NCI-H2081 treated with DMSO at 0.1 percent for 48 hours (cell line): ENCODE measurements at places on chromosomes 4 and X.

DNA sequence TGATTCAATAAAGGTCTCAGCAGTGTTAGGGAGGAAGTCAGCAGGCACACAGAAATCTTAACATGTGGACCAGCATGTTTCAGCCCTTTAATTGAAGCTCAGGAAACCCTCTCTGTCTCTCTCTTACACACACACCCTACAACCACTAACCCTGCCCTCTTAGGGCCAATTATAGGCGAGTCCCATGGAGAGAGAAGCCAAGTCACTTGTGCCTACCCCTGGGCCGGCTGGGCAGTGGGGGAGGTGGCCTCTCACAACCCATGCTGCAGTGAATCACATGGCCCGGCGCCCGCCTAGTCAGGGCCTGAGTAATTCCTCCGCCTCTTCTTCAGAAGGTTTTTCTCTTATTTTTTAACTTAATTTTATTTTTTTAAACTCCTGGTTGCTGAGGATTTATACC is 3.7 kb downstream of the FGD1 start:
- no peak for DNase-seq

- DNase-seq: no peak
These were observed 10.0 kb upstream of the SPCS3 start for GRCh38 chr4:176309772-176310171.

- no peak for DNase-seq
These were observed 795.0 kb downstream of the CCSER1 start for GRCh38 chr4:90922174-90922573.

- no peak for DNase-seq
These were observed 19.2 kb downstream of the SLC9A7 start for GRCh38 chrX:46739736-46740135.
